ENCODE measurements at places on chromosomes 5 and 9. TPM values are rescaled to one million over a fixed set of nuclear protein-coding genes. Genes with fewer than 3 reads are reported as not detected.

SLIT3 gene
- total RNA-seq = 7.2 TPM

ORM1 gene
- total RNA-seq = not detected

ANXA2R gene
- total RNA-seq = 0.99 TPM

SPINK6 gene
- total RNA-seq = not detected

CCDC192 gene
- not detected for total RNA-seq

ANKRD18A gene
- total RNA-seq = not detected

PKD2L2 gene
- total RNA-seq = not detected

SLC27A6 gene
- total RNA-seq = 0.08 TPM

STOM gene
- total RNA-seq = 98.0 TPM

SLC26A2 gene
- total RNA-seq = 12.5 TPM

CDK9 gene
- 55.6 TPM for total RNA-seq

DNA sequence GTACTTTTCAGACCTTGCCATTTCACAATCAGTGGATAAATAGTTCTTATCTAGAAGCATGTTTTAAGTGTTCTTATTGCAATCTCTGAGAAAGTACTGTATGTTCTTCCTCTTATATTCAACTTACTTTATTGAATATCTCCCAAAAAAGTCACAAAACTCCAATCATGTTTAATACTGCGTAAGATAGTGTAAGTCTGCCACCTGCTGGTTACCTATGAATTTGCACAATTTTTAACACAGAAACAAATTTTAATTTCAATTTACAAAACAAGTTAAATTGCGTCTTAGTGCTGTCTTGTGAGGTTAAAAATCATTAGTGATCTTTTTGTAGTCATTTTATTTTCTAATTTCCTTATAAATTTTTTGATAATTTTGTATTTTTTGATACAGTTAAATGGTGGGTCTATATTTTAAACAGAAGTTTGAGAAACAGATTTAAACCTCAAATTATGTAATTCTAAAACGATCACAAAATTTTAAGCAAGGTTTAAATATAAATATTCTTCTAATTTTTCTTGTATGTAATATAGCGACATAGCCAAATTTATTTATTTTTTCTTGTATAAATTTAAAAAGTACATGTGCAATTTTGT, 115.8 kb downstream of the EMB start:
- DNase-seq = peak; percentile 6

DNA sequence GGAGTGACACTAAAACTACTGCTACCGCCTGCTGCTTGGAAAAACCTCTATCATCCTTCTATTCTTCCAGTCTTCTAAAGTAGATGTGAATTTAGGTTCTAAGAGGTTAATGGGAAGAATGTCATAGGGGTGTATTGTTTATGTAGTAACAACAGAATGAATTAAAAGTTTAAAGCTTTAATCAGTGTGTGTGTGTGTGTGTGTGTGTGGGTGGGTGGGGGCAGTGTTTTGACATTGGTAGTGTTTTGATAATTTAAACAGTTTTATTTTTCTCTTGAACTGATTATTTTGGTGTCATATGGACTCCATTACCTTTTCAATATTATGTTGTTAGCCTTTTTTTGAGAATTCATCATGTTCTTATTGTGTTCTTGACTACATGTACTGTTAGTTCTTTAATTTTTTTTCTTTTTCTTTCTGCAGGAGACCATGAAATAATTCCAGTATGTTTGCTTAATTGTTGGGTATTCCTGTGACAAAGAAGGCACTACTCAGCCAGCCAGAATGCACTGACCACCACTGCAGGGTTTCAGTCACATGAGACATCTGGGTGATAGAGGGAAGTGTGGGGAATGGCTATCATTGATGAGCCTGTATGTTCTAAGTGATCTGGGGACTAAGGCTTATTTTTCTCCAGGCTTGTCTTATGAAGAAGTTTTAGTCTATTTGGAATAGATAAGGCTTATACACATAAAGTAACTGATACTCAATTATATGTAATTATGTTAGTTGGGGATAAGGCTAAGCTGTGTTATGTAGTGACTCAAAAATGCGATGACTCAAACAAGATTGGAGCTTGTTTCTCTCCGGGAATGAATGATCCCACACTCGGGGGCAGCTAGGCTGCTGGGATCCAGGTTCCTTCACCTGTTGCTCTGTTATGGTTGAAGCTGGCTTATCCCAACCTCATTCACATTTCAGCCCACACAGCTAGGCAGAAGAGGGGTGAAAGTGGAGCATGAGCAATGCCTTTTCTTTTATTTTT, 50.2 kb upstream of the ACTBL2 start:
- peak; percentile 18 for DNase-seq

GRCh38 chr5:10828241-10828640, 67.2 kb upstream of the DAP start:
- DNase-seq = peak; percentile 47

- DNase-seq = no peak
Measured at GRCh38 chr5:120917214-120917758, 453.2 kb downstream of the PRR16 start.

DNA sequence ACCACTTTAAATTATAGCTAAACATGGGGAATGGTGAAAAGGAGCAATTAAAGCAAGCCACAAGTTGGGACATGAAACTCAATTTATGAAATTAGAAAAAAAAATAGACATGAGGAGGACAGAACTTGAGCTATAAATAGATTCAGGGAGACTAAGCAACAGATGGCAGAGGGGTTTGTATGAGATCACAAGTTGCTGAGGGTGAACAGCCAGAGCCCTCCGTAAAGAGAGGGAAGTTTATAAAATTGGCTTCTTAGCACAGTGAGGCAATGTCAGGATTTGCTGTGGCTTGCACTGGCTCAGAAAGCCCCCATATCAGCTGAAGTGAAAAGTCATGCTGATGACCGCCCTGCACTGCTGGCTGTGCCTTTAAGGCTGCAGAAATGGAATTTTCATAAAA, 443.4 kb upstream of the CD180 start:
- DNase-seq = no peak

GRCh38 chr9:37972351-37972848, 68.5 kb upstream of the SLC25A51 start:
- peak; percentile 9 for DNase-seq

DNA sequence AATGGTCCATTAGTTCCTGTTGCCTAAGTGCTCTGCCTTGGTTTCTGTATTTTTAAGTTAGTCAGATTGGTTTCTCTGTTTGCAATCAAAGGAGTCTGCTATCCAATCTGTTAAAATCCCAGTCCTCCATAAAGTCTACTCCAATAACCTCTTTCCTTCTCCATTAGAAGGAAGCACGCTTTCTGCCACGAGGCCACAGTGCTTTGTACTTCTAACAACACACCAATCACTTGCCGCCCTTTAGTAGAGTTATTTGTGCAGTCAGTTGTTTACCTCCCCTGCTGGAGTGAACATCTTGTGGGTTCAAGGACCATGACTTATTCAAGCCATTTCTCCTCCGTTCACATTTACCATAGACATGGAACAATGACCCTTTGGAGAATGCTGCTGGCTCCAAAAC, 69.0 kb downstream of the GLRA1 start:
- DNase-seq = no peak

DNA sequence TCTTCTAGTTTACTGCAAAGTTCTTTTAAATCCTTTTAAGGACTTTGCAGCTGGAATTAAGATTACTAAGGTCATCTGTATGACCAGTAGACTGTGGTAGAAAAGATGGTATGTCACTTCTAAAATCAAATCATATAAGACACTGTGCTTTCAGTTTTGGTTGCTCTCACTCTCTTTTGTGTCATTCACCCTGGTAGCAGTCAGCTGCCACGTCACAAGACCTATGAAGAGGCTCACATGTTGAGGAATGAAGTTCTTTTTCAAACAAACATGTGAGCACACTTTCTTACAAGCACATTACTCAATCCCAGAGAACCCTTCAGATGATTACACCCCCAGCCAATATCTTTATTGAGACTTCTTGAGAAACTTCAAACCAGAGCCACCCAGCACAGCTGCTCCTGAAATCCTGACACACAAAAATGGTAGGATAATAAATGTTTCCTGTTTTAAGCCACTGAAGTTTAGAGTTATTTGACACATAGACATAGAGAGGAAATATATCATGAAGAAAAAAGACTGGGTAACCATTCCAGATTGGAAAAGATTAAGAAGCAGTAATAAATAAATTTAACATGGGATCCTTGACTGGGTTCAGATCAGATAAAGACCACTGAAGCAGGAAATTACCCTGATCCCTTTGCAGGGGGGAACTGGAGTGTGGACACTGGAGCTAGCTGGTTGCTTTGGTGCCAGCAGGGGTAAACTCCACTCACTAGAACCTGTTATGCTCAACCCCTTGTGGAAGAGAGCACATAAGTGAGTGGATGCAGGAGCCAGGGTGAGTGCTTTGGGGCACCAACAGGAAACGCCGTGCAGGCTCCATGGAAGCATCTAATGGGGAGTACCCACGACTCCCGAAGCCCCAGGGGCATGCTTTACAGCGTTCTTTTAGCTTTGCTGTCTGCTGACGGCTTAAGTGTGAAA, 64.1 kb downstream of the SLCO4C1 start:
- no peak for DNase-seq

DNA sequence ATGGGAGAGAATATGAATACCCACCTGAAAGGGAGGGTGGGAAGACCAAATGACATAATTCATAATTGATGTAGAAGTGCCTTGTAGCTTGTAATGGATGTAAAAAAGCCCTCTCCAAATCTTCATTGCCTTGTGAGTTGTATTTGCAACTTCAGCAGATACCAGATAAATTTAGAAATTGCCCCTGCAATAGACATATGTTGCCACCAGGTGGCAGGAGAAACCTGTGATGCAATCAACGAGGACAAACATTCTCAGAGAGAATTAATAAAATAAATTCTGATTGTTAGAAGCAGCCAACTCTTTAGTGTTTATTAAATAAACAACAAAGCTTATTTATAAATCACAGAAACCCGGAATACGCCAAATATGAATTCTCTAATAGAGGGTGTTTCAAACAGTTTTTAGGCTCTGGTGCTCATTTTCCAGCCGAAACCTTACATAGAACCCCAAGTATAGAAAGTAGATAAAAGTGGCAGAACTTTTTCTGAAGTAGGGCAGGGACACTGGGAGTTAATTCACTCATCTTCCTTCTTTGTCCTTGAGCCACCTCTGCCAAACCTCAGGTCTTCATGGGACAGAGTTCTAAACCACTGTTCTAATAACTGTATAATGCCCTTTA, 147.8 kb downstream of the TMEM38B start:
- peak; percentile 37 for DNase-seq

DNA sequence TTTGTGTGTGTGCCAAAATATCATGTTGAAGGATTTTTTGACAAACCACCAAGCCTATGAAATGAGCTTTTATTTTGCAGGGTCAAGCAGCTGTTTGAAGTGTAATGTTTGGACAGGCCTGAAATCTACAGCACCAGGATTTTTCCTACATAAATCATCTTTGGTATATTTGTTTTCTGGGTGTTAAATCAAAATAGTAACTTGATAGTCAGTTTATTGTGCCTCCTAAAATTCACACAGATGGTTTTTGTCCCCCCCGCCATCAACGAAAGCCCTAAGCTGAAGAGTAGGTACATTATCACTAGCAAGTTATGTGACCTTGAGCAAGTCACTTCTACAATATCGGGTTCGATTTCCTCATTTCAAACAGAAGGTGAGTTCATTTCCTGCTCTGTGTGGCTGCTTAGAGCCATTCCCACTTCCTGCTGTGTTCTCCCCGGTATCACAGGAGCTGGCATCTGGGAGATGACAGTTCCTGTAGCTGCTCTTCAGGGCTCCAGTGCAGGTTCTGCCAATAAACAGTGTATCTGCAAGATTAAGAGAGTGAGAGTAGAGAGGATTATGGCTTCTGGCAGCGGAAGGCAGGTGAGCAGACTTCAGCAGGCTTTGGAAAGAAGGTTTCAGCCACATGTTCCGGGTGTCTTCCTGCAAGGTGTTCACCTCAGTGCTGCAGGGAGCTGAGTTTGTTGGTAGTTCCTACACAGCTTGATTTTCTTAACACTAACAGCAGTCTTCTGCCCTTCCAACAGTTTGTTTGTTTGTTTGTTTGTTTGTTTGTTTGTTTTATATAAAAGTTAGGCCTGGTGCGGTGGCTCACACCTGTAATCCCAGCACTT, 48.4 kb upstream of the GNE start:
- DNase-seq = no peak

GRCh38 chr5:158007336-158007735, 148.4 kb upstream of the CLINT1 start:
- no peak for DNase-seq

DNA sequence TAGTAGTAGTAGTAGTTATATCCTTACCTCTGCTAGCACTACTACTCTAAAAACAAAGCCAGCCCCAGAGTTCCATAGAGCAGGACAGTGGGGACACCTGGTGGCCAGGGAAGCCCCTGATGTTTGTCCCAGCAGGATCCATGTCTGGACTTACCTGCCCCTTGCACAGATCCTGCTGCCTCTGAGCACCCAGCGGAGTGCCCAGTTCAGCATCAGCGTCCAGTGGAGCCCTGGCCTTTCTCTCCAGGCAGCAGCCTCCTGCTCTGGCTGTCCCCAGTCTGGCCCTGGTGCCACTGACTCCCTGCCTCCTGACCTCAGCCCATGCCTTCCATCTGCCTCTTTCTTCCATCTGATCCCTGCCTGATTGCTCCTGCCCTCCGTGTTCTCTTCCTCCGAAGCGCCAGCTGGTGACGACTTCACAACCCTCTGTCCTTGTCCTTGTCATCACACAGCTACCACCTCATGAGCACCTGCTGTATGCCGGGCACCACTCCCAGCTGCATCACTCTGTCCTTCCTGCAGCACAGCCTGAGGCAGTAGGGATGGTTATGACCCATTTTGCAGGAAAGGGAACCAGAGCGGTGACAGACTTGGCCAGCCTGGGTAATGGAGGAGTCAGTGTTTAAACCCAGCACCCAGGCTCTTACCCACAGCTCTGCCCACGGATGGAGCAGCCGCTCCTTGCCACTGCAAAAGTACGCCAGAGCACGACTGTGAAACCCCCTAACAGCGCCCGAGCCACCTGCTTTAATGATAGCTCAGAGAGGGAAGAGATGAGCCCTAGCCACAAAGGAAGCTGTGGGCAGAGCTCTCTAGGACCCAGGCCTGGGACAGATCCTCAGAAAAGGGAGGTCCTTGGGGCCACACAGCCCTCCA, 11.5 kb downstream of the SARDH start:
- peak; percentile 34 for DNase-seq

DNA sequence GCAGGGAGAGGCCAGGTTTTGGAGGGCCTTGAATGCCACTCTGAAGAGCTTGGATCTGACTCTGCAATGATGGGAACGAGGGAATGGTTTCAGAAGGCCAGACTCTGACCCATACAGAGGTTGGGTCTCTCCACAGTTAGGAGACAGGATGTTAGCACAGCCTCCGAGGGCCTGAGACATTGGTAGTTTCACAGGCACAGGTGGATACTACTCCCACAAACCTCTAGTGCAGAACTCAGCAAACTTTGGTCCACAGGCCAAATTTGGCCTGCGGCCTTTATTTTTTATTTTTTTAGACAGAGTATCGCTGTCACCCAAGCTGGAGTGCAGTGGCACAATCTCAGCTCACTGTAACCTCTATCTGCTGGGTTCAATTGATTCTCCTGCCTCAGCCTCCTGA, 2.9 kb downstream of the GNPDA1 start:
- DNase-seq = no peak

DNA sequence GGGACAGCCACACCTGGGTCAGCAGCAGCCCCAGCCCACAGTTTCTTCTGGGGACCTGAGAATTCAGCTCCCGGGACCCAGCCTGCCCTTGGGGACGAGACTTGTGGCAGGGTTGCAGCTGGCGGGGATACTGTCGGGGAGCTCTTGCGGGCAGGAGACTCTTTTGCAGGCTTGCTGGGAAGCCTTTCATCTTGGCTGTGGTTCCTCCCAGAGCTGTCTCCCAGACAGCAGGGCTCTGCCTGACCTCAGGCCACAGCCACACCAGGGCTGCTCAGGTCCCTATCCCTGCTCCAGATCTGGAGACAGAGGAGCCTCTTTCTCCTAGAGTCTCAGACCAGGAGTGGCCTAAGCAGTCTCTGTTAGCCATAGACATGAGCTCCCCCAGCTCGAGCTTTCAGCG, 4.7 kb upstream of the MYMK start:
- no peak for DNase-seq

GRCh38 chr9:70642341-70642740, 227.9 kb upstream of the KLF9 start:
- no peak for DNase-seq

Data from HFFc6 (cell line).